ENCODE measurements at places on chromosomes 7 and 10. TPM values are rescaled to one million over a fixed set of nuclear protein-coding genes. Genes with fewer than 3 reads are reported as not detected.
A peak's percentile ranks its signal among the peaks of the same experiment; 100 is the strongest.

Gene XRCC2
- not detected for polyA plus RNA-seq

Gene PLXDC2
- 9.2 TPM for polyA plus RNA-seq

Gene SAMD9
- polyA plus RNA-seq, result 43.7 TPM

Gene MYOZ1
- polyA plus RNA-seq, result not detected

- DNase-seq, result no peak
Measured at GRCh38 chr10:131729361-131729760, 171.4 kb upstream of the PPP2R2D start.

- DNase-seq, result no peak
Measured at GRCh38 chr7:50681432-50682045, 101.2 kb downstream of the GRB10 start.

Gene CYP3A4
- not detected for polyA plus RNA-seq

Gene HPSE2
- polyA plus RNA-seq, result not detected

GRCh38 chr10:30748152-30748973 lies 118.8 kb upstream of the LYZL2 start:
- no peak for DNase-seq

- DNase-seq, result no peak
Measured at GRCh38 chr7:43486634-43487033, 96.3 kb upstream of the STK17A start.

GRCh38 chr7:94529516-94529915 lies 19.9 kb downstream of the CASD1 start:
- DNase-seq, result no peak

DNA sequence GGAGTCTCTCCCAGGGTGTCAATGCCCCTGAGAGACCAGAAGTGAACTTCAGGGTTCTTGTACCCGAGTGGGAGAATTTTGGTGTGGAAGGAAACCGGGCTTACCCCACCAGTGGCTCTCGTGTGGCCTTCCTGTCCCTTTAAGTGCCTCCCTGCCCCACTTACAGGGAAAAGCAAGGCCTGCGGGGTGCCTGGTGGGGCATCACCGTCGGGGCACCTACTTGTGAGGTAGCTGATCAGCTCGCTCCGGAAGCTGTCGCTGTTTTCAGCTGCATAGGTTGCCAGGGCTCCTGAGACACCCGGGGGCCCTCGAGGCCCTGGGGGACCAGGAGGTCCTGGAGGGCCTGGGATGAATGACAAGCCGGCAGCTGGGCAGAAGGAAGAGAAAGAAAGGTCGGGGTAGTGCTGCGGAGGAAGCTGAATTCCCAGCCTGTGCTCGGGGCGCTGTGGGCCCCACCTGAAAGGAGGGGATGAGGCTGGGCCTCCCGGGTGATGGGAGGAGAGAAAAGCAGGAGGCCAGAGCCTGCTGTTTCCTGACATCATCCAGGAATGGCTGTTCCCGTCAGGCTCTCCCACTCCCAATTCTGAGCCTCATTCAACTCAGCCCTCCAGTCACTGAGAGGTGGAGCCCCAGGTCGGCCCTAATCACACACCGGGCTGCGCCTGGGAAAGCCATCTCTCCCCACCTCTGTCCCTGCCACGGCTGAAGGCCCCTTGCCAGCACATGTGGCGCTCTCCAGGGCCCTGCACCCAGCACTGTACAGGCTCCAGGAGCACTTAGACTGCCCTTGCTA lies 51.1 kb downstream of the COL17A1 start:
- DNase-seq, result no peak

GRCh38 chr7:28237363-28237762 lies 56.8 kb upstream of the JAZF1 start:
- no peak for DNase-seq

- no peak for DNase-seq
Measured at GRCh38 chr7:36749282-36749960, 25.1 kb upstream of the AOAH start.

- DNase-seq, result no peak
Measured at GRCh38 chr10:21261842-21262294, 263.6 kb downstream of the SKIDA1 start.

GRCh38 chr7:131733604-131734003 lies 177.2 kb upstream of the PODXL start:
- DNase-seq, result no peak

- DNase-seq, result no peak
Measured at GRCh38 chr10:86252556-86252955, 114.0 kb downstream of the GRID1 start.

- DNase-seq, result no peak
Measured at GRCh38 chr7:28157831-28158416, 22.7 kb downstream of the JAZF1 start.

- DNase-seq, result peak; percentile 41
Measured at GRCh38 chr10:131901181-131901829, 497 bp downstream of the PPP2R2D start.

GRCh38 chr7:139784648-139785047 lies 6.8 kb upstream of the HIPK2 start:
- DNase-seq, result no peak

Gene UPK3B
- not detected for polyA plus RNA-seq

DNA sequence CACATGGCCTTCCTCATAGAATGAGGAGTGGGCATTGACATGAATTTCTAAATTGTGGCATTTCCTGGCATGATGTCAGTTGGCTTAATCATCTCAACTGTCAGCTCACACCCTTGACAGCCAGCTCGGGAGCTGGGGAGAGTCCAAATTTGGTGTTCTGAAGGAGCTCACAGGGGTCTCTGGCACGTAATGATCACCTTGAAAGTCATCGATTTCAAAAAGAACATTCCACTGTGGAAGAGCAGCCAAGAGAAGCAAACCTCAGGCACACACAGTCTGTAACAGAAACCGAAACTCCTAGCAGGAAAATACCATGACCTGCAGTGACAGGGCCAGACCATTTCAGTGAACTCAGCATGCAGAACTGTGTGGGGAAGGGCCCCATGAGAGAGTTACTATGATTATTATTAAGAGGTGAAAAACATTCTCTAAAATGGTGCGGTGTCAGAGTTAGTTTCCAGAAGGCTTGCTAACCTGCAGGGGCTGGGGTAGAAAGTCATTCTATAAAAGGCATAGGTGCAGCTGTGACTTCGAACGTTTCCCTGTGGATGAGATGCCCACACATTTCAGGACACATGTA lies 26.4 kb upstream of the KLF6 start:
- DNase-seq, result peak; percentile 57

- no peak for DNase-seq
Measured at GRCh38 chr7:2036786-2037185, 196.0 kb downstream of the MAD1L1 start.

- no peak for DNase-seq
Measured at GRCh38 chr10:95536894-95537541, 24.2 kb downstream of the SORBS1 start.

GRCh38 chr7:116811768-116812167 lies 50.6 kb upstream of the CAPZA2 start:
- DNase-seq, result no peak

DNA sequence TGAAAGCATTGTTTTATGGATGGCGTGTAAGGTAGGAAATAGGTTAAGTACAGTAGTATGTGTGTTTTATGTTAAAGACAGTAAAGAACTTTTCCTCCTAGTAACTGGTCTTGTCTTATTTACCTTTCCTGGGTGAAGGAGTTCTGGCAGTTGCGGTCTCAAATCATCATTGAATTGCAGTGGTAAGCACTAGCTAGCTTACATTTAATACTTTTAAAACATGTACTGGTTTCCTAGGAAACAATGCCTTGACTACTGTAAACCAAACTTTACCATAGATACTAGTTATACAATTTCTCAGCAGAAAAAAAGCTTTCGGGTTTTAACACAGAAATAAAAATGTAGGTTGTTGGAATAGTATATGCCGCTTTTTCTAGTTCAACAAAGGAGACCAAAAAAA lies 37.7 kb downstream of the PRKG1 start:
- no peak for DNase-seq

Gene LRRTM3
- polyA plus RNA-seq, result not detected

Gene CPEB3
- polyA plus RNA-seq, result 0.63 TPM

- no peak for DNase-seq
Measured at GRCh38 chr10:6141296-6142151, 52.7 kb downstream of the RBM17 start.

Gene HTR5A
- not detected for polyA plus RNA-seq

Gene PNLIPRP3
- not detected for polyA plus RNA-seq

Gene ANKRD61
- polyA plus RNA-seq, result not detected

Gene KLF14
- polyA plus RNA-seq, result not detected
